ENCODE measurements at places on chromosomes 6 and 20.

DNA sequence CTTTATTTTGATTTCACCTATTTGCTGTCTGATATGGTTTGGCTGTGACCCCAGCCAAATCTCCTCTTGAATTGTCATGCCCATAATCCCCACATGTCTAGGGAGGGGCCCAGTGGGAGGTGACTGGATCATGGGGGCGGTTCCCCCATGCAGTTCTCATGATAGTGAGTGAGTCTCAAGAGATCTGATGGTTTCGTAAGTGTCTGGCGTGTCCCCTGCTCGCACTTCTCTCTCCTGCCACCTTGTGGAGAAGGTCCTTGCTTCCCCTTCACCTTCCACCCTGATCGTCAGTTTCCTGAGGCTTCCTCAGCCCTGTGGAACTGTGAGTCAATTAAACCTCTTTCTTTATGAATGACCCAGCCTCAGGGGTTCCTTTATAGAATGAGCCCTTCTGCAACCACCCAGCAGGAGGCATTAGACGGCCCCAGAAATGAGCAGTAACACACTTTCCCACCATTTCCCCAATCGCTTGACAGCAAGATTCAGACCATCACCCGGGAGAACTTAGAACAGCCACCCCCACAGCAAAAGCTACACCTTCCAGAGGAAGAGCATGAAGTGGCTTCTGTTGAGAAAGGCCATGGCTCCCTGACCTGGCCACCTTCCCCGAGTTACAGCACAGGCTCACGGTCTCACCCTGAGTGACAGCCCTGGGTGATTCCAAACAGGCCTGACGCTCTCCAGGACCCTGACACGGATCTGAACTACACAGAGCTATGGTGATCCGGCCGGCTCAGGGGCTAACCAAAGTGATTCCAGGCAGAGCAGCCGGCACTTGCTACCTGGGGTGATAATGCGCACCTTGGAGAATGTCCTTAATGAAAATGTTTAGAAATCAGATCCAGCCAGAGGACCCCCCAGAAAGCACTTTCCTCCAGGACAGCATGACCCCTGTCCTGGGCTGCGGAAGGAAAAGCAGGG, 131.2 kb upstream of the CDH4 start:
- DNase-seq, result no peak

- DNase-seq, result no peak
These were observed 52.6 kb downstream of the BMP5 start for GRCh38 chr6:55822815-55823214.

DNA sequence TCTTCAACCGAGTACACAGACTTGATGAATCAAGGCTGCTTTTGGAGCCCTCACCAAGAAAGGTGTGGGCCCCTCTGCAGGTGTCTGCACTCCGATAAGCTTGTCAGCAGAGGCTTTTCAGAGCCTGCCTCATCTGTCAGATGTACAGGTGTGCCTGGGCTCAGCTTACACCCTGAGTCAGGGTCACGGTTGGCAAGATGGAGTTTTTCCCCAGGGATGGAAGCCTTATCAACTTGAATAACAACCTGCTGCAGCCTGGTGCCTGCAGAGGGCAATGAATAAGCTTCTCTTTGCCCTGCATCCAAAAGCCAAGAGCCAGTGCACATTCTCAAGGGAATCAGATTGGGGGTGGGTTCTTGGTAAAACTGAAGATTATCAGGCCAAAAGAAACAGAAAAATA, 427.1 kb downstream of the CD83 start:
- DNase-seq, result no peak

- no peak for DNase-seq
These were observed 222.4 kb downstream of the CD83 start for GRCh38 chr6:14339711-14340584.

DNA sequence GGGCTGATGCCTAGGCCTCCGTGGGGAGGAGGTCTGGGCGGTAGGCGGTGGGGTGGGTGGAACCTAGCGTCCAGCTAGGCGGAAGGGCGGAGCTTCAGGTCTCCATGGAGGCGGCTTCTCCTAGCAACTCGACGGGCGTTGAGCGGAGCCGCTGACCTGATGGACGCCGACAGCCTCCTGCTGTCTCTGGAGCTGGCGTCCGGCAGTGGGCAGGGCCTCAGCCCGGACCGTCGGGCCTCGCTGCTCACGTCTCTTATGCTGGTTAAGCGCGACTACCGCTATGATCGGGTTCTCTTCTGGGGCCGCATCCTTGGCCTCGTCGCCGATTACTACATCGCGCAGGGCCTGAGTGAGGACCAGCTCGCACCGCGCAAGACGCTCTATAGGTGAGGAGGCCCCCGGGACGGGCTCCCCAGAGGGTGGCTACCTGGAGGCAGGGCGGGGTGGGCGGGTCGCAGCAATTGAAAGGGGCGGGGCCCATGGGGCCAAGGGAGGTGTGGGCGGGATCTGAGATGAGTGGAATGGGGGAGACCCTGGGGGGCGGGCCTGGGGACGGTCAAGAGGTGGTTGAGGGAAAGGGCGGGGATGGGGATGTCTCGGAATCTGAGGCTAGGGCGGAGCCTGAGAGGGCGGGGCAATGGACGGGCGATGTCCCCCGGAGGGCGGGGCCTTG, at the start of gene RSPH9:
Gene RSPH9, plus strand, starts transcription at position 97 of the 673 bp plus-strand sequence. Its CDS starts 63 bp downstream, at position 160.
- DNase-seq, result peak; percentile 68

DNA sequence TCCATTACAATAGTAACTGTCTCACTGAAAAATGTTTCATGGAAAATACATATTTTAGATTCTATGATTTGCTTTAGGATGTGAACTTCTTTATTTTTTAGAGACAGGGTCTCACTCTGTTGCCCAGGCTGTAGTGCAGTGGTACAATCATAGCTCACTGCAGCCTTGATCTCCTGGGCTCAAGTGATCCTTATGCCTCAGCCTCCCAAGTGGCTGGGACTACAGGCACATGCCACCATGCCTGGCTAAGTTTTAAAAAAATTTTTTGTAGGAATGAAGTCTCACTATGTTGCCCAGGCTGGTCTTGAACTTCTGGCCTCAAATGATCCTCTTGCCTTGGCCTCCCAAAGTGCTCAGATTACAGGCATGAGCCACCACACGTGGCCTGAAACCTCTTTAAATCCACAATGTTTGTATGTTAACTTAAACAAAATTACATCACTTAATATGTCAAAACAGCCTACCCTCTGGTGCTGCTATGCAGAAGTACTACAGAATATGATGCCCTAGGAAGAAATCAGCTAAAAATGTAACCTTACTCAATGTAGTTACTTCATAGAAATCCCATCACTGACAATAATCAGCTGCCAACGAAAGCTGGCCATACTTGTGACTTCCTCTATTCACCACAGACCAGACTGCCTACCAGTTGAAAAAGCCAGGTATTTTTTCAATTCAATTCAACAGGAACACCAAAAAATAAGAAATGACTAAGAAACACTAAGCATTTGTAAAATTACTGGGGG, 17.6 kb downstream of the EEF1A1 start:
- DNase-seq, result no peak

GRCh38 chr6:158978757-158979156, 21.2 kb downstream of the RSPH3 start:
- DNase-seq, result no peak

DNA sequence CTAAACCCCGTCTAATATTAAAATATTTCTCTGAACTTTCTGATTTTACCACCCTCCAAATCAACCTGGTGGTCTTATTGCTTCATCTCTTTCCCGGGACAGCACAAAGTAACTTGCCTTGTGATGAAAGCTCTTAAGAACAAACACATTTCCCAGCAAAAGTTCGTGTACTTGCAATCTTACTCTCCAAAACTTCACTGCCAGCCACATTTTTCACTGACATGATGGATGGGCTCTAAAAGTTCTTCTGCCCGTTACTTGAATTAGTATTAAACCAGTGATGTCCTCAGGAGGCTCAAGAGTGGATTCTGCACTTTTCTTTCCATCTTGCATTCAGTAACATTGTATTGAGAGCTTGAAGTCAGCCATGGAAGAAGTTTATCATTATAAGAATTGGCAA, 731.6 kb upstream of the GJE1 start:
- no peak for DNase-seq

DNA sequence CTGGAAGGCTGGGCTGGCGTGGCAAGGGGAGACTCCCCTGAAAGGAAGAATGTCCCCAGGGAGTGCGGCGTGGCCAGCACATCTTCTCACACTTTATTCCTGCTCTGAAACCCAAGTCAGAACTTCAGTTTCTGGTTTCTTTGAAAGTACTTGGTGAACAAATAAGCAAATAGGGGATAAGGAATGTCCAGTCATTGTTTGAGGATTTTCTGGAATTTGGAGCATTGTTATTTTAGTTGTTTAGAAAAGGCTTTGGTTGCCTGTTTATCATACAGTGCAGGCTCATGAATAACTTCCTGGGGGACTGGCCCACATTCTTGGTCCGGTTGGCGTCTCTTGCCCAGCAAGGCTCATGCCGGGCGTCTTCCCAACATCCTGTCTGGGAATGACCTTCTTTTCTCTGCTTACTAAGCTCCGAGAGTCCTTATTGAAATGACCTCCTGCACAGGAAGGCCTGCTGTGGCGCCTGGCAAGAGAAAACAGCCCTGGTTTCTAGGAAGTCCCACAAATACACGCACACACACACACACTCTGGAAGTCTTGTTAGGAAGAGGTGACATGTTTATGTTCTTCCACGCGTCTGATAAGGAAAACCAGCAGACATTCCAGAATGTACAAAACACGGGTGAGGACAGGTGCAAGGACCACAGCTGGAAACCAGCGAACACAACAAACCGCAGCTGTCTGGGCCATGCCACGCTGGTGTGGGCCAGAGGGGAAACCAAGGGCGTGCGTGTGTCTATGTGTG, 71.9 kb downstream of the TMEM170B start:
- DNase-seq, result no peak

GRCh38 chr20:19440660-19441527, 228.5 kb downstream of the SLC24A3 start:
- DNase-seq, result no peak

DNA sequence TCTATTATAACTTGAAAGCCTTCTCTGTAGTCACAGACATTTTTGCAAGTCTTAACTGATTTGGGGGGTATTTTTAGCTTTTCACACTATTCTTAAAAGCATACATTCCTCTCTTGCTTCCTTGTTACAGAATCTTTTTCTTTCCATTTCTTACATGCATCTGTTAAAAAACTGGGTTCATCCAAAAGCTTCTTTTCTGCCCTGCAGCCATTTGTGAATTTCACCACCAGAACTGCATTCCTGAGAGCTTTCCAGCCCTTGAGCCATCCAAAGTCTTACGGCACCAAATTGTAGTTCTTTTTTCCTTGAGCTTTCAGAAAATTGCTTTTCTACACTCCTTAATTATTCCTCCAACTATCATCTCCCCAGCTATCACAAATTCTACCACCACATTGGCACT, 19.7 kb upstream of the GSTA4 start:
- DNase-seq, result no peak

DNA sequence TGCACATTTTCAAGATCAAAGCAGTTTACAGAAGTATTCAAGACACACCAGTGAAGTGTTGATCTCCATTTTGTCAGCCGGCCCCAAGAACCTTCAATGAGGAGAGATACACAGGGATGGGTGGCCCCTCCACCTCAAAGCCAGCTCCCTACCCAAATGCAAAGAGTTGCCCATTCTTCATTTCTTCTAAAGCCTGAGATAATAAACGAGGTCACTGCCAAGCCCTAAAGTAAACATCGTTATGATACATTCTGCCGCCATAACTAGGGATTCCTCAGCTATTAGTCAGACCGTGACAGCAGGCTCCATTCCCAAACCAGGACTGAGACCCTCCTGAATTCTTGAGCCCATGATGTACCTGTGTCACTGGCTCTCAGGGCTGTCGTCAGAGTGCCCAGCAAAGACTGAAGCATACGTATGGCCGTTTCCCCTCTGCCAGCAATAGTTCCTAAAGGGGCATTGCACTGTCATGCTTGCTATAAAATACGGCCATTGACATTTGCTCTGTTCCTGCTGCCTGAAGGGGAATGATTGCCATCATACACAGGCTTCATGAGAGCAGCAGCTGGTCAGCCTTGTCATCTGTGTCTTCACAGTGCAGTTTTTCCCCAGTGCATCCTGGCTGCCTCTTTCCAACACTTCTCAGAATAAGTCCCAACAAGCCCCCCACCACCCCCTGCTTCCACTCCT, 41.7 kb downstream of the ISM1 start:
- no peak for DNase-seq

Data from NCI-H510A (cell line).